ENCODE measurements at places on chromosomes 13 and 19.

- no peak for DNase-seq
Observed at GRCh38 chr13:31224174-31224669, 24.4 kb downstream of the B3GLCT start.

GRCh38 chr13:20221772-20222171 lies 10.3 kb downstream of the GJB6 start:
- DNase-seq = peak; percentile 94

GRCh38 chr19:11881151-11881800 lies 6.3 kb upstream of the ZNF69 start:
- DNase-seq = peak; percentile 70

DNA sequence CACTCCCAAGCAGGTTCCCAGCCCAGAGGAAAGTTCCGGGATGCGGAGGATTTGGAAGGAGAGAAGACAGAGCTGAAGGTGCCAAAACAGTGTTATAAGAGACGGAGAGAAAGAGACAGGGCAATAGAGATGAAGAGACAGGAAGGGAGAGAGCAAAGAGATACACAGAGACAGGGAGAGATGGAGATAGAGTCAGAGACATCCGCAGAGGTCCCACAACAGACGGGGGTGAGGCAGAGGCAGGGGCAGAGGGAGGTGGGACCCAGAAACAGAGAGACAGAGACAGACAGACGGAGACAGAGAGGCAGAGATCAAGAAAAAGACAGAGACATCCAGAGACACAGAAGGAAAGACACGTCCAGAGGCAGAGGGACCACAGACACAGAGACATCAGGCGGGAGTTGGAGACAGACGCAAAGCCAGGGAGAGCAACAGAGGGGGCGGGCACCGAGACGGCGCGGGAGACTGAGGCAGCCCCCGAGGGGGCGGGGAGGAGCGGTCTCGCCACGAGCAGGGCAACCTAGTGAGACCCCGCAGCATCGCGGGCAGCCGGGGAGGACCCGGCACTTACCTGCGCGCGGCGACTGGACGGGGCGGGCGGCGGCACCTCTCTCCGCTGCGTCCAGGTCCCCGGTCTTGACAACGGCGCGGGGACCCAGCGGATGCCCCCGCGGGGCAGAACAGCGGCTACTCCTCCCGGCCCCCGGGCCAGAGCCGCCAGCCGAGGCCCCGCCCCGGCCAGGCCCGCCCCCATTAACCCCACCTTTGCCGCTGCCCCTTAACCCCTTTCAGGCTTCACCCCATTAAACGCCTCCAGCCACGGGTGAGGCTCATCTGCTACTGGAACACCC lies at the start of gene GPR4:
Gene GPR4, minus strand, starts transcription at position 689 of the 851 bp plus-strand sequence. CDS start 10,346 bp downstream, outside the sequence.
- peak; percentile 18 for DNase-seq

- no peak for DNase-seq
Observed at GRCh38 chr19:51691074-51691583, 2.0 kb upstream of the SPACA6 start.

GRCh38 chr19:10517760-10518443 lies 655 bp upstream of the S1PR5 start:
- no peak for DNase-seq

DNA sequence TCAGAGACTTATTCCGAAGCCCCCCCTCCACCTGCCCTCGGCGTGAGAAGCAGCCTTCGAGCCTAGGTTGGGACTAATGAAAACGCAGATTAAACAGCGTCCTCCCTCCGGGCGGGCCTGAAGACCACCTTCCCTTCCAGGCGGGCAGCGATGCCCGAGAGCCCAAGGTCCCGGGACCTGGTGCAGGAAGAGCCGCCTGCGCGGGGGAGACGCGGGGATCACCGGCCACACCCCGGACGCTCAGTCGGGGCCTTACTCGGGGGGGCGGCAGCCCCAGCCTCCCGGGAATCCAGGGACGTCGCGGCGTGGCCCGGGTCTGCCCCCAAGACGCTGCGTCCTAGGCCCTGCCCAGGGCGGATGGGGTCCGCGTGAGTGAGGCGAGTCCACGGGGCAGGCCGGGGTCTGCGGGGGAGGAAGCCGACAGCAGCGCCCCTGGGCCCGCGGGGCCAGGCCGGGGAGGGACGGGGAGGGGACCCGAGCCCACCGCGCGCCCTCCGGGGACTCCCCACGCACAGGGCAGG lies 33.3 kb upstream of the SPACA7 start:
- no peak for DNase-seq

GRCh38 chr13:31441800-31442510 lies 242.2 kb downstream of the B3GLCT start:
- DNase-seq = no peak

DNA sequence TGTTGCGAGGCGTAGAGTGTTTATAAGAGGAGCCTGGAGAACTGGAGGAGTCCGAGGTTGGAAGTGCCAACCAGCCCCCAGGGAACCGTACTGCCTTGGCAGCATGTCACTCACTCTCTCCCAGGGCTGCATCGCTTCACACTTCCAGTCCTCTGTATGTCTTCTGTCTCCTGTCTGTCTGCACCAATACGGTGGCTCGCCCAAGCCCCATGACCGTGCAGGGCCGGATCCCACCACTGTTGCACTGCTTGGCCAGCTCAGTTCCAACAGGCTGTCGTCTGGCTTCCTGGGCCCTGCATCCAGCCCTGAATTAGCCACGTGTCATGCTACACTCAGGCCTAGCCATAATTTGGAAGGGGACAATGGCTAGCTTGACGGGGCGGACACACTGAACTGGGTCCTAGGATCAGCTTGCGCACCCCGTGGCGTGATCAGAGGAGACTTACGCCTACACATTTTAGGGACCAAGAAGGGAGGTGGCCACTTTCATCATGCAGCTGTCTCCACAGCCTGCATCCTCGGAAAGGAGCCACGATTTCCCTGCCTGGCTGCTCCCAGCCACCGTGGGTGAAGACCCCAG lies 147.1 kb downstream of the URI1 start:
- no peak for DNase-seq

GRCh38 chr13:106372199-106373155 lies 163.0 kb downstream of the EFNB2 start:
- no peak for DNase-seq

DNA sequence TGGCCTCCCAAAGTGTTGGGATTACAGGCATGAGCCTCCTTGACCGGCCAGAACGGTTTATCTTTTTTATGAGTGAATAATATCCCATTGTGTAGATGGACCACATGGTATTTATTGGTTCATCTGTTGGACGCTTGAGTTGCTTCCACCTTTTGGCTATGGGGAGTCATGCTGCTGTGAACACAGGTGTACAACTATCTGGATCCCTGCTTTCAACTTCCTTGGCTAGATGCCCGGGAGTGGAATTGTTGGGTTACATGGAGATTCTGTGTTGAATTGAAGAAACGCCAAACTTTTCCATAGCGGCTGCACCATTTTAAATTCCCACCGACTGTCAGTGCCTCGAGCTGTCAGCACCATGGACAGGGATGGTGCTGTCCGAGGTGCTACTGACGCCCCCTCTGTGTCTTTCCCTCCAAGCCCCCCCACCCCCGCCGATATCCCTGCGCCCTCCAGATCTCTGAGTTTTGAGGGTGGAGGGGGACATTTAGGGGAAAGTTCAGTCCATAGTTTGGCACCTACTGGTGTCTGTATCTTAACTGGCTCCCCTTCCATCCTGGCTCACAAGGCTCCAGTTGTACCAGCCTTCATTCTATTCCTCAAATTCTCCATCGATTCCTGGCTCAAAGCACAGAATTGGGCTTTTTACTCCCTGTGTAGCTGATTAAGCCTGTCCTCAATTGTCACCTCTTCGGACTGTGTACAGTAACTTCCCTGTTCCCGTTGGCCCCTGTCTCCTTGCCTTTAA lies 27.3 kb downstream of the PNPLA6 start:
- no peak for DNase-seq

DNA sequence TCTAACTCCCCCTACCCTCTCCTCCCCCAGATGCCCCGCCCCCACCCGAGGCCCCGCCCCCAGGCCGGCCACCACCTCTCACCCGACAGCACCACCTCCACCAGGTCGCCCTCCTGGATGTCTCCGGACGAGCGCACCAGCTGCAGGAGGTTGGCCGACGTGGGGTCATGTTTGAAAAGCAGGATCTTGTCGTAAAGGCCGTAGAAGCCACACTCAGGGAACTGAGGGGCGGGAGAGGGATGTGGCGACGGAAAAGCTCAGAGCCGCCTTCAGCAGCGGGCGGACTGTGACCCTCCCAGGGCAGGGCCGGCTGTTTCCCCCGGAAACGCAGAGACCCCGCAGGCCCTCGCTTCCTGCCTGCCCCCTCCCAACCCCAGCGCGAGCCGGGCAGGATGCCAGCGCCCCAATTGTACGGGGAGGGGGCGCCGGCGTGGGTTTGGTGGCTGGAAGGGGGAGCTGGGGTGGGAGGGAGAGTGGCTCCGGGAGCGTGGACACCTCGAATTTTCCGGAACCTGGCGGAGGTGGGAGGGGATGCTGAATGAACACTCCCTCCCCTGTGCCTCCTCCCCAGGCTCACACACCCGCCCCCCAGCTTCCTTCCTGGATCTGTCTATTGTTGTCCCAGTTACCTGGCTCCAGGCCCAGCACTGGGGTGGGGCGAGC lies 3.0 kb downstream of the PRKD2 start:
- DNase-seq = no peak

DNA sequence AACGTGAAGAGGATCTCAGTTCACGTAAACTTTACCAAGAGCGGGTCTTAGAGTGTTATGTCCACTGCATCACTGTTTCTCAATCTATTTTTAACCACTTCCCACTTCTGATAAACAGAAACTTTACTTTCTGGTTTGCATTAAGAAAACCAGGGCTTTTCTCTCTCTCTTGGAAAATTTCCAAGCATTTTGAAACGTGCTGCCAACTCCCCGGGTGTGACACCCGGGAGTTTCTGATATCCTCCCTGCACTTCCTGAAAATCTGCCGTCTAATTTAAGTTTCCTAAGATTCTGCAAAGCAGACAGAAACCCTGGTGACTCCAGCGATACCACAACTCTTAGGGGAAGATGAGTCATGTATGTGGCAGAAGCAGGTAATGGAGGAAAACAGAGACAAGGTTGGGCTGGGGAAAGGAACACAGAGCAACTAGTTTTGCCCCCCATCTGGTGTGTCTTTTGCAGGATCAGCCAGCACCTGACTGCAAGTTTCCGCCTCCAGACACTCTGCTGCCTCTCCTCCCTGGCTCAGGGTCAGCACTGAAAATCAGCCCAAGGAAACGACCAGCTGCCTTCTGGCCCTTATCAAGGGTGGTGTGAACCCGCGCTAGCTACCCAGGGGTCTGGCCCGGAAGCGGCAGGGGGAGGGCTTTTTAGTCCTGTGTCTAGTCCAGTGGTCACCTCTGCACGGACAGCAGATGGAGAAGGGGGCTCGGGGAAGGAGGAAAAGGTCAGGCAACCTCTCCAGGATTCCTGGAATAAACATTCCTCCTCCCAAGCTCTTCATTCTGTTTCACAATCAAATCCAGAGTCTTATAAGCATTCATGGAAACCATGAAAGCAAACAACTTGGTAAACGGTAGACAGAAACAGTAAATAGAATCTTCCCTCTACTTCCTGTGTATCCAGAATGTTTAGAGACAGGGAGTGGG lies 11.3 kb upstream of the FFAR2 start:
- DNase-seq = peak; percentile 94

- DNase-seq = no peak
Observed at GRCh38 chr13:75308222-75308621, 173.7 kb downstream of the TBC1D4 start.

- DNase-seq = no peak
Observed at GRCh38 chr19:40590464-40591265, 10.5 kb upstream of the LTBP4 start.

DNA sequence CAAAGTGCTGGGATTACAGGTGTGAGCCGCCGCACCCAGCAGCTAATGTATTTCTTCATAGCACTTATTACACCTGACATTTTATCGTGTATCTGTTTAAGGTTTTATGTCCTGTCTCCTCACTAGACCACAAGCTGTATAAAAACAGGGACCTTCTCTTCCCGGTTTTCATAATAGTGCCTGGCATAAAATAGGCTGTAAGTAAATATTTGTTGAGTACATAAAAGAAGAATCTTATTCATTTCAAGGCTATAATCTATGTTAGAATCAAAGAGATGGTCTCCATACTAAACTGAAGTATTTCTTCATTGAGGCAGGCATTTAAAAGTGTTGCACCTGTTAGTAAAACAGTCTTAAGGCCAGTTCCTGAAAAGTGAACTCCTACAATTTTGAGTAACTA lies 194.0 kb downstream of the SHISA2 start:
- no peak for DNase-seq

- DNase-seq = no peak
Observed at GRCh38 chr13:41639237-41639904, 182.0 kb downstream of the RGCC start.

DNA sequence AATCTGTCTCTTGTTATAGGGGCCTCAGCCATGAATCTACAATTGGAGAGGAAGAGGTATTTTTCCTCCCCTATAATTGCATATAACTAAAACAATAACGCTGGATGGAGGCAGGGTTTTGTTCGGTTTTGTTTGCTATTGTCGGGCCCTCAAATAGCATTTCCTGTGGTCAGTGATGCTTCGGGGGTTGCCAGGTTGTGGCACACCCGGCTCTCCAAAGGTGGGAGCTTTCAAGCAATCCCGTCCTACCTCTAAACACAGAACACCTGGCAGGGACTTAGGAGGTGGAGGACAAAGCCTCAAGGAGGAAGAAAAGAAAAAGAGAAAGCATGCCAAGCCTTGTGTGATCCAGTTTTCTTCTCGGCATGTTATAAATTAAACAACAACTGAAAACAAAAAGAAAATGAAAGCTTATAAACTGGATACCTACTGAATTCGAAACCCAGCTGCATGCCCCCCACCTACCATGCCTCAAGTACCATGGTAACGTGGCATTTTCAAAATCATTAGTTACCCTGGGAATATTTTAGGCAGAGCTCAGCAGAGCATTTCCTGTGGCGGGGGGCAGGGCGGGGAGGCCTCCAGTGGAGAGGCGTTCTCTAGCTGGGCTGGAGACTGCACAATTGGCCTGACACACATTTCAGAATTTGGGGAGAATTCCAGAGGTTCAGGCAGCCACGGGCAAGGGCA lies 213.8 kb downstream of the DCLK1 start:
- no peak for DNase-seq

DNA sequence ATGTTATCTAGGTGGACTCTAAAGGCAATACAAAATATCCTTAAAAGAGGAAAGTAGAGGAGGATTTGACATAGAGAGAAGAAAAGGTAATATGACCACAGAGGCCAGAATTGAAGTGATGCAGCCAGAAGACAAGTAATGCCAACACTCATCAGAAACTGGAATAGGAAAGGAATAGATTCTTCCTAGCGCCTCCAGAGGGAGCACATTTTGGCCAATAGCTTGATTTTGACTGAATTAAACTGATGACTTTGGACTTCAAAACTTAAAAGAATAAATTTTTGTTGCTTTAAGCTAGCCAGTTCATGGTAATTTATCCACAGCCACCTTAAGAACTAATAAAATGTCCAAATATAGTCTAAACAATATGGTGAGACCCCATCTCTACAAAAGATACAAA lies 1921.9 kb downstream of the OLFM4 start:
- DNase-seq = no peak
